Subcutaneous preadipocyte (primary cell): ENCODE measurements at places on chromosomes 16 and 17. TPM values are rescaled to one million over a fixed set of nuclear protein-coding genes. Genes with fewer than 3 reads are reported as not detected.

TMUB2 gene
- 18.6 and 19.1 TPM in 2 replicates for total RNA-seq

ZP2 gene
- not detected in 2 replicates for total RNA-seq

UTS2R gene
- not detected in 2 replicates for total RNA-seq

CASKIN2 gene
- 5.5 and 7.2 TPM in 2 replicates for total RNA-seq
